ENCODE measurements at places on chromosomes 1 and 21.

DNA sequence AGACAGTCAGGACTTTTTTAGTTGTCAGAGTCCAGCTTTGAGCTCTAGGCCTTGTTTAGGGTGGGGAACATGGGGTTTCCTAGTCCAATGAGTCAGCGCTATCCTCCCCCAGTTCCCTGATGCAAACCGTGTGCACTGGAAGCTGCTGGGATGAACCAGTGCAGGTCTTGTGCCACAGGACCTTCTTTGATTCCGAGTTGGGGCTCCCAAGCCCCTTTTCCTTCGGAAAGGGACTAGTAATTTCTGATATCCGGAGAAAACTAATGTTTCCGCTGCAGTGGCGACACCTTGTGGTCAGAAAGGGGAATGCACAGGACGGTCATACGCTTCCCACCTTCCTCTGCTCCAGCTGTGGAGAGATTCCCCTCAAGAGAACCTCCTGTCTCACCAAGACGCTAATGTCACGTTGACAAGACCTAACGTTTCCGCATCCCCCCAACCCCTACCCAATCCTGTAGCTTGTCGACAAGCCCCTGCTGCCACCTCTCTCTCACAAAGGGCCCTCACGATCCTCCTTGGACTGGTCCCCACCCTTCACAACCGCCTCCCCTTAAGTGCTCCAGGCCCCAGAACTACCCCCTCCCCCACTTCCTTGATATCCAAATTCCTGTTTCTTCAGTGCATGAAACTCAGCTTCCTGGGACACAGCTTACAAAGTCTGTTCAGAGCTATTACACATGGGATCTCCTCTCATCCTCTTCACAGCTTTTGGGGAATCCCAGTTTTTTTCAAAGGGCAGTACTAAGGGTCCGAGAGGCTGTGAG lies 30.9 kb downstream of the GPA33 start:
- no peak for DNase-seq

- DNase-seq, result no peak
These were observed 14.0 kb upstream of the DISC1 start for GRCh38 chr1:231612393-231613089.

DNA sequence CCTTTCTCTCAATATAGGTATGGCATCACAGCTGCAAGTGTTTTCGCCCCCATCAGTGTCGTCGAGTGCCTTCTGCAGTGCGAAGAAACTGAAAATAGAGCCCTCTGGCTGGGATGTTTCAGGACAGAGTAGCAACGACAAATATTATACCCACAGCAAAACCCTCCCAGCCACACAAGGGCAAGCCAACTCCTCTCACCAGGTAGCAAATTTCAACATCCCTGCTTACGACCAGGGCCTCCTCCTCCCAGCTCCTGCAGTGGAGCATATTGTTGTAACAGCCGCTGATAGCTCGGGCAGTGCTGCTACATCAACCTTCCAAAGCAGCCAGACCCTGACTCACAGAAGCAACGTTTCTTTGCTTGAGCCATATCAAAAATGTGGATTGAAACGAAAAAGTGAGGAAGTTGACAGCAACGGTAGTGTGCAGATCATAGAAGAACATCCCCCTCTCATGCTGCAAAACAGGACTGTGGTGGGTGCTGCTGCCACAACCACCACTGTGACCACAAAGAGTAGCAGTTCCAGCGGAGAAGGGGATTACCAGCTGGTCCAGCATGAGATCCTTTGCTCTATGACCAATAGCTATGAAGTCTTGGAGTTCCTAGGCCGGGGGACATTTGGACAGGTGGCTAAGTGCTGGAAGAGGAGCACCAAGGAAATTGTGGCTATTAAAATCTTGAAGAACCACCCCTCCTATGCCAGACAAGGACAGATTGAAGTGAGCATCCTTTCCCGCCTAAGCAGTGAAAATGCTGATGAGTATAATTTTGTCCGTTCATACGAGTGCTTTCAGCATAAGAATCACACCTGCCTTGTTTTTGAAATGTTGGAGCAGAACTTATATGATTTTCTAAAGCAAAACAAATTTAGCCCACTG lies 11.5 kb downstream of the HIPK1 start:
- DNase-seq, result no peak

DNA sequence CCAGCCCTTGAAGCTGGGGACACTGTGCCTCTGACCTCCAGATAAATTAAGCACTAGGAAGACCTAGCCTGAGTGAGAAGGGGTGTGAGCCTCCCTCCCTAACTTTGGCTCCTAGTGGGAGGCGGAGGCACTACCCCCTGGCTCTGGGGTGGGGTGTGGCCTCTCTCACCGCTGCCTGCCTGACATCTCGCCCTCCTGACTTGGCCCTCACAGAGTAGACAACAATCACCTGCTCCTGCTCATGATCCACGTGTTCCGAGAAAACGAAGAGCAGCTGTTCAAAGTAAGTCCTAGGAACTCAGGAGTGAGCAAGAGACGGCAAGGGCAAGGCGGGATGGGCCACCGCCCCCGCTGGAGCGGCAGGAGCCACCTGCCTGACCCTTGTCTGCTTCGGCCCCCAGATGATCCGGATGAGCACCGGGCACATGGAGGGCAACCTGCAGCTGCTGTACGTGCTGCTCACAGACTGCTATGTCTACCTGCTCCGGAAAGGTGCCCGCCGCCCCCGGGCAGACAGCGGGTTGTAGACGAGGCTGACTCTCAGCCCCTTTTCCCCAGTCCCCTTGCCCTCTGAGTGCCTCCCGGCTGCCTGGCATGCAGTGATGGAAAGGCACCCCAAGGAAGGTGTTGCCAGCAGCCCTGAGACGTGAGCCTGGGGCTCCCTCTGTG lies 8.1 kb upstream of the SLC25A34 start:
- no peak for DNase-seq
